ENCODE measurements at places on chromosomes 6 and 20.

DNA sequence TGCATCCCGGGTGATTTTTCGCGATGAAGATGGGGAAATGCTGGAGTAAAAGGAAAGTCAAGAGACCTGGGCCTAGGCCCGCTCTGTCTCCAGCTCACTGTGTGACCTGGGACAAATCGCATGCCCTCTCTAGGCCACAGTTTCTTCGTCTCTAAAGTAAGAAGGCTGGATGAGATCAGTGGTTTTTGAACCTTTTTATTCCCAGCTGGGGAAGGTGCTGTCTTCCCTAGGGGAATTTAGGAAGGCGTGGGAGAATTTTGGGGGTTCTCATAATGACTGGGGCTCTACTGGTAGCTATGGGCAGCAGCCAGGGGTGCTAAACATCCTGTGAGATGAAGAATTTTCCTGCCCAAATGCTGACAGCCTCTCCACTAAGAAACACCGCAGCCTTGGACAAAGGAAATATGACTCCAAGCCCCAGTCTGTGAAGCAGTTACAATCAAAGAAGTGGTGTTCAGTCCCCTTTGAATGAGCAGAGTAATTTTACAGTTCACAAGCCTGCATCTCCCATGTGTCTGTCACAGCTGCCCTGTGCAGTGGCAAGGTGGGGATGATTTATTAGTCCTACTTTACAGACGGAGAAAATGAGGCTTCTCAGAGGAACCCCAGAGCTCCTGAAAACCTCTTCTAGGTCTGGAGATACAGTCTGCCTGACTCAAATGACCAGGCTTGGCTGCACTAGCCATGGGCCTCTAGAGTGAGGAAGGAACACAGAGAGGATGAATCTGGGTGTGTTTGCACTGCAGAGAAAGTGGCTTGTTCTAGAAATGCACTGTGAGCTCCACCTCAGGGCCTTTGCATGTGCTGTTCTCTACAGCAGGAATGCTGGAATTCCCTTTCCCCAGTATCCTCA is 57.2 kb downstream of the RAB44 start:
- ATAC-seq = no peak

DNA sequence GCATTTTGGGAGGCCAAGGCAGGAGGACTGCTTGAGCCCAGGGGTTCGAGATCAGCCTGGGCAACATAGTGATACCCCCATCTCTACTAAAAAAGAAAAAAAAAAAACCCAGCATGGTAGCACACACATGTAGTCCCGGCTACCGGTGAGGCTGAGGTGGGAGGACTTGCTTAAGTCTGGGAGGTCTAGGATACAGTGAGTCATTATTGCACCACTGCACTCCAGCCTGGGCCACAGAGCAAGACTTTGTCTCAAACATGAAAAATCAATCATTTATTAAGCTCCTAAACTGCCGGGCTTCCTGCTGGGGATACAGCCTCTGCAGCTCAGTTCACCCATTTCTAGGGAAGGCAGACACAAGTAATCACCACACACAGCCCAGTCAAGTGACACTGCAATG is 7.3 kb upstream of the USP45 start:
- no peak for ATAC-seq

- ATAC-seq = no peak
Measured at GRCh38 chr20:45329497-45330319, 18.5 kb downstream of the SDC4 start.

GRCh38 chr6:39409889-39410288 is 87.4 kb upstream of the KCNK16 start:
- no peak for ATAC-seq

DNA sequence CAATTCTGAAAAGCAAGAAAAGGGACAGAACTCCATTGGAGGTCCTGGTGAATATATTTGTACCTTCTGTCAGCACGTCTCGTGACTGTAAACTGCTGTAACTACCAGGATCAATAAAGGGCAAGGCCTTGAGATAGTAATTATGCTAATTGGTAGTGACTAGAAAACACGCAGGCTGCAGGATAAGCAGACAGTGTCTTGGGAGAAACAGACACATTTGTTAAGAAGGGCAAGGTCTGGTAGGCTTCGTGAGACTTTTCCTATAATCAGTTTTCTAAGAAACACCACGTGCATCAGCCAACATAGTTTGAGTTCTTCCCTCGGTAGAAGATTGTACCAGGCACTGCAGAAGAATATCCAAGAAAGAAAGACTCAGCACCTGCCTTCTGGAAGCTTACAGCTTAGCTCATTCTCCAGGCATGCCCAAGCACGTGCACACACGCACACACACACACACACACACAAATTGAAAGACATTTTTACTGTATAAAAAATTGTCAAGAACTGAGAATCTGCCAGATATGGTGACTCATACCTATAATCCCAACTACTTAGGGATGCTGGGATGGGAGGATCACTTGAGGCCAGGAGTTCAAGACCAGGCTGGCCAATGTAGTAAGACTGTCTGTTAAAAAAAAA is 167.0 kb upstream of the SASH1 start:
- ATAC-seq = no peak

GRCh38 chr20:63520934-63521601 is 503 bp downstream of the PPDPF start:
- peak; percentile 67 for ATAC-seq

DNA sequence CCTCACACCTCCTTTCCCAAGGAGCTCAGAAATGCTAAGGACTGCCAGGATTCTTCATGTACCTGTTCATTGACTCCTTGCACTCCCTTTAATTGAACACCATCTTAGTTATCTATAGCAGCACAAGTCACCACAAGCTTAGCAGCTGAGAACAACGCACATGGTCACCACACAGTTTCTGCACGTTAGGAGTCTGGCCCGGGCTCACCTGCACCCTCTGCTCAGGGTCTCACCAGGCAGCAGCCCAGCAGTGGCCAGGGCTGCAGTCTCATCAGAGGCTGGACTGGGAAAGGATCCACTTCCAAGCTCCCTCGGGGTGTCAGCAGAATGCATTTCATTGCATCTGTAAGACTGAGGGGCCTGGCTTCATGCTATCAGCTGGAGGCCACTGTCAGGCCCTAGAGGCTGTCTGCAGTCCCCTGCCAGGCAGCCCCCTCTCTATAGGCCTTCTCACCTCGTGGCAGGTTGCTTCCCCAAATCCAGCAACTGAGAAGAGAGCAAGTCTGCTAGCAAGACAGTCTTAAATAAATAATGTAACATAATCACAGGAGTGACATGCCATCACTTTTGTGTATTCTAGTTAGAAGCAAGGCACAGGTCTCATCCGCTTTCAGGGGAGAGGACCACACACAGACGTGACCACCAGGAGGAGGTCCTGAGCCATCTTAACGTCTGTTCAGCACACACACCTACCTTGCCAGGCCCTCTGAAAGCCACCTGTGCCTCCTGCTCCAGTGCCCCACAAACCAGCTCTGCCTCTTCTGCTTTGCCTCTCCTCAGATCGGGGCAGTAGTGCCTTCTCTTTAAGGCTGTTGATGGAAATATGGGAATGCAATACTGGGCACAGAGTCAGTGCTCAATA is 165.2 kb upstream of the CST7 start:
- ATAC-seq = peak; percentile 15

GRCh38 chr6:83711958-83712357 is 3.1 kb upstream of the SNAP91 start:
- no peak for ATAC-seq

- peak; percentile 58 for ATAC-seq
Measured at GRCh38 chr20:29079769-29080690, 2177.4 kb upstream of the DEFB115 start.

GRCh38 chr6:116371120-116371917 is 572 bp downstream of the DSE start:
- peak; percentile 56 for ATAC-seq
